ENCODE measurements at places on chromosomes 13 and 19.
A peak's percentile ranks its signal among the peaks of the same experiment; 100 is the strongest.

- no peak for DNase-seq
Measured at GRCh38 chr13:106568299-106569003, 514 bp upstream of the ARGLU1 start.

GRCh38 chr19:9782338-9782737 lies 13.8 kb upstream of the ZNF846 start:
- DNase-seq: no peak

DNA sequence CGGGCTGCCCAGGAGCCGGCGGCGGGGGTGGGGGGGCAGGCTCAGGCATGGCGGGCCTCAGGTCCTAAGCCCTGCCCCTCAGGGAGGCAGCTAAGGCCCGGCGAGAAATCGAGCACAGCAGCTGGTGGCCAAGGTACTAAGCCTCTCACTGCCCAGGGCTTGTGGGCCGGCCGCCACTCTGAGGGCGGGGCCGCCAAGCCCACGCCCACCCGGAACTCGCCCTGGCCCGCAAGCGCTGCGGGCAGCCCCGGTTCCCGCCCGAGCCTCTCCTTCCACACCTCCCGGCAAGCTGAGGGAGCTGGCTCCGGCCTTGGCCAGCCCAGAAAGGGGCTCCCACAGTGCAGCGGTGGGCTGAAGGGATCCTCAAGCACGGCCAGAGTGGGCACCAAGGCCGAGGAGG lies 33.1 kb downstream of the PCDH8 start:
- no peak for DNase-seq

- no peak for DNase-seq
Measured at GRCh38 chr19:31717269-31717923, 368.2 kb upstream of the TSHZ3 start.

DNA sequence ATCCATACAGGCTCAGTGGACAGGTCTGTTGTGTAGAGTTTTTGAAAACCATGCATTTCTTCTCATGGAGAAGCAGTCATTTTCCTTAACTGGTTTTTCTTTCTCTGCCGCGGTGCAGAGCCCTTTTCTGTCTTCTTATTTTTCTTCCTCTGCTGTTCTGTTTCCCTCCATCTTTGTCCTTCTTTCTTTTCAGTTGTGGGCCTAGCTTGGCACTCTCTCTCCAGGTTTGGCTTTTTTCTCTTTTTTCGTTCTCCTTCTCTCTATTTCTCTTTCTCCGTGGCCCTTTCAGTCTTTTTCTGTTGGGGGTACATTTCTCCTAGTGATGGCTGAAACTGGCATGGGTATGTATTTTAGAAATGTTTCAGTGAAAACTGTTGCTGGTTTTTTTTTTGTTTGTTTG lies 24.1 kb downstream of the NFIX start:
- DNase-seq: no peak

GRCh38 chr13:31733647-31734046 lies 5.7 kb upstream of the RXFP2 start:
- no peak for DNase-seq

DNA sequence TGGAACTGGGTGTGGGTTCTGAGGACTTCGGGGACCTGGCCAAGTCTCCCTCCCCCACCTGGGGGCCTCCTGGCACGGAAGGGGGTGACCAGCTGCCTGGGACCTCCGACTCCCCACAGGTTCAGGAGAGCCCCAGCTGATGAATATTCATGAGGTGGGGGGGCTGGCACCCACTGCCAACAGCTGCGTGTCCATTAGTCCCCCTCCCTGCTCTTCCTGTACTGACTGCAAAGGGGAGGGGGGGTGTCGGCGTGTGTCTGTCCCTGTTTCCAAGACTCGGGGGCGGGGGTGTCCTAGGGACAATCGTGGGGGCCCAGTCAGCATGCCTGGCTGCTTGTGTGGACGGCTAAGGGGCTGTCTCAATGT lies 10.6 kb upstream of the NFIX start:
- DNase-seq: no peak

- no peak for DNase-seq
Measured at GRCh38 chr19:12930002-12930645, 3.4 kb downstream of the FARSA start.

DNA sequence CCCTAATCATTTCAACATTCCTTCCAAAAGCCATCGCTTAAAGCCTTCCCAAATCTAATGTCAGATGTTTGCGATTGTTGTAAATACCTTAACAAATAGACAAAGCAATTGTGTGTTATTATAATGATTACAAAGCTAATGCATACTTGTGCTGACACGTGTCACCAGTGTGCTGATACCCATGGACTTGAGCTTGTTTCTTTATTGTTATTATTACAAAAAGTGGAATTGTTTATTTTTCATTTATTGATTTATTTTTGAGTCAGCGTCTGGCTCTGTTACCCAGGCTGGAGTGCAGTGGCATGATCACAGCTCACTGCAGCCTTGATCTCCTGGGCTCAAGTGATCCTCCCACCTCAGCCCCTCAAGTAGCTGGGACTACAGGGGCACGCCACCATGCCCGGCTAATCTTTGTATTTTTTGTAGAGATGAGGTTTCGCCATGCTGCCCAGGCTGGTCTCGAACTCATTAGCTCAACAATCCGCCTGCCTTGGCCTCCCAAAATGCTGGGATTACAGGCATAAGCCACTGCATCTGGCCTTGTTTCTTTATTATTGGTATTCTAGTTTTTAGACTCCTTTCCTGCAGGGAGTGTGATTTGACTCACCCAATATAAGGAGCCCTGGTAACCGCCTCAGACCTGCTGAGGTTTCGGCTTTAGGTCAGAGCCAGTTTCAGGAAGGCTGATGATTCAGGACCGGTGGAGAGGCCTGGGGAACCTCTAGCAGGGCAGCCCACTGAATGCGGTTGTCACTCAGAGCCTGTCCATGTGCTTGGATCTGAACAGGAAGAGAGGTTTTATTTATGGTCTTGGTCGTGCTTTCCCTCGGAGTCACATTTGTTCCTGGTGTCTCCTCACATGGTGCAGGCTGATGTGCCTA lies 2.1 kb upstream of the FBXO17 start:
- DNase-seq: no peak

- DNase-seq: no peak
Measured at GRCh38 chr13:98878486-98879126, 99.3 kb downstream of the DOCK9 start.

GRCh38 chr19:782185-782877 lies 14.9 kb upstream of the PTBP1 start:
- no peak for DNase-seq

- no peak for DNase-seq
Measured at GRCh38 chr13:65653613-65654012, 1576.5 kb downstream of the PCDH9 start.

DNA sequence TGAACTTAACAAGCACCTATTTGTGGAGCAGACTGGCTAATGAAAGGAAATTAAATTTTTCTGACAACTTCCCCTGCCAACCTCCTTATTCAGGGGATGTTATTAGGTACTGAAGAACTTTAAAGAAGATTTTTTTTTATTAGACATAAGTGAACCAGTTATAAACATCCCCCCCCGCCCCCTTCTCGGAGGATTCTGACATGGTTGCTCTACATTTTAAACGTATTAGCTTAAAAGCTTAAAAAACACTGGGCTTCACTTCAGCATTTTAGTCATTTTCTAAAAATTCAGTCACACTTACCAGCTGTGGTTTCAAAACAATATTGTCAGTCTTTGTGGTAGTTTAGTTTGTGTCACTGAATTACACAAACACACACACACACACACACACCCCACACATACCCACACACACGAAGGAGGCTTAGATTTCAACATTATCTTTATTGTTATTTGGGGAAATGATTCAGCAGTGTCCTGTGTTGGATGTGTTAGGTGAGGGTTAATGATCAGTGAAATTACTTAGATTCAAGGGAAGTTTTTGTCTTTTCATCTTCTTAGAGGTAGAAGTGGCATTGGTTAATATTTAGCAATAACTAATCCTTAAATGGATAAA lies 145.7 kb downstream of the PCCA start:
- no peak for DNase-seq

- DNase-seq: no peak
Measured at GRCh38 chr13:29688193-29688592, 92.7 kb upstream of the SLC7A1 start.

- DNase-seq: no peak
Measured at GRCh38 chr19:38417544-38418506, 8.2 kb downstream of the RASGRP4 start.

GRCh38 chr13:75879656-75880055 lies 243.5 kb downstream of the LMO7 start:
- DNase-seq: no peak

- DNase-seq: no peak
Measured at GRCh38 chr19:3403489-3404323, 37.3 kb downstream of the NFIC start.

GRCh38 chr13:28819735-28820098 lies 422 bp upstream of the MTUS2 start:
- no peak for DNase-seq

- no peak for DNase-seq
Measured at GRCh38 chr13:43543331-43543730, 243.4 kb downstream of the ENOX1 start.

DNA sequence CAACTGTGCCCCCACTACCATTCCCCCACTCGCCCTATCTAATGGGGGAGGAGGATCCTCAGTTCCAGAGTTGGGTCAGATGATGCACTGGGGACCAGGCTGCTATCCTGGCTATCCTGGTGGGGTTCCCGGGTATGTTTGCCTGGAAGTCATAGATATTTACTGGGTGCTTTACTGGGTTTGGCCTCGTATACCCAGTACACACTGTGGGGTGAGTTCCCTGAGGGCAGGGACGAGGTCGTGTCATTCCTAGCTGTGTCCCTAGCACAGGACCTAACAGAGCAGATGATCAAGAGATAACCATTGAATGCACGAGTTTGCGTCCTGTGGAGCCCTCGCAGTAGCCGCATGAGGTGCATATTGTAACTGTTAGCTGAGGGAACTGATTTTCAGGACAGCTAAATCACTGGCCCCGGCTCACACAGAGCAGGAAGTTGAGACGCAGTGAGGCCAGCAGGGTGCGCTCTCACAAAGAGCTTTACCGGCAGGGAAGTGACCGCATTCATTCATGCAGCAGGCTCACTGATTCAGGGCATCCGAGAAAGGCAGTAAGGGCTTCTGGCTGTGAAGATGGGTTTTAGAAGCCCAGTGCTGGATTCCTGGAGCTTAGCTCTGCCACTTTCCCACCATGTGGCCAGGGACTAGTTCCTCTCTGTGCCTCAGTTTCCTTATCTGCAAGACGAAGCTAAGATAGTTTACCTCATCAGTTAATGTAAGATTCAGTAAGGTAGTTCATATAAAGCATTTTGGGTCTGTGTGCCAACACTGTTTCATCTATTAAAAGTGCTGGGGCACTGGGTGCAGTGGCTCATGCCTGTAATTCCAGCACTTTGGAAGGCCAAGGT lies 6.0 kb downstream of the RUVBL2 start:
- peak; percentile 49 for DNase-seq

DNA sequence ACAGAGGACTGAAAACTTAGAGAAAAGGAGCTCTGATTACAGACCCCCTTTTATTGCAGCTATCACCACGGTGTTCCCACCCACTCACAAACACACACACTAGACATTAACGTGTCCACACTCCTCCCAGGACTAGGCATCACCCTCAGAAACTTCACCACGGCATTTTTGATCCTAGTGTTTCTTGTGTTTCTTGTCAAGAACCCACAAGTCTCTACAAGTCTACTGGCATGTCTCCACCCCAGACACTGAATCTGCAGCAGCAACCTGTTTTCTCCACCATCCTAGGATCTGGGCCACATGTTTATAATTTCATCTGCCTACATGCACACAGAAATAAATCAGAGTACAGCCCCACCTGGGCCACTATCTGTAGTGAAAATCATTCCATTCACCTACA lies 4.3 kb downstream of the ZNF486 start:
- DNase-seq: no peak

GRCh38 chr13:37448153-37448552 lies 150.4 kb downstream of the POSTN start:
- DNase-seq: no peak

DNA sequence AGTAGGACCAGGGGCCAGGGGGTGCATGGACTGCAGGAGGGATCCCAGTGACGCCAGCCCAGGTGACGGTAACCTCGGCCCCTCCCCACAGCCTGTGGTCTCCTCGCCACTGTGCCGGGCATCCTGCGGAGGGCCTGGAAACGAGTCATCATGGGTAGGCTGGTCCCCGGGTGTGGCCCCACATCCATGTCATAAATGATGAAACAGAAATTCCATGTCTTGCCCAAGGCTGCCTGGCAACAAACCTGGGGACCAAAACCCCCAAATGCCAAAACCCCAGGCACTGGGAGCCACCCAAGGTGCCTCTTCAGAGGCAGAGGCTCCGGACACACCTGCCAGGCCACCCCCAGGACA lies 20.9 kb downstream of the MAP2K2 start:
- no peak for DNase-seq

DNA sequence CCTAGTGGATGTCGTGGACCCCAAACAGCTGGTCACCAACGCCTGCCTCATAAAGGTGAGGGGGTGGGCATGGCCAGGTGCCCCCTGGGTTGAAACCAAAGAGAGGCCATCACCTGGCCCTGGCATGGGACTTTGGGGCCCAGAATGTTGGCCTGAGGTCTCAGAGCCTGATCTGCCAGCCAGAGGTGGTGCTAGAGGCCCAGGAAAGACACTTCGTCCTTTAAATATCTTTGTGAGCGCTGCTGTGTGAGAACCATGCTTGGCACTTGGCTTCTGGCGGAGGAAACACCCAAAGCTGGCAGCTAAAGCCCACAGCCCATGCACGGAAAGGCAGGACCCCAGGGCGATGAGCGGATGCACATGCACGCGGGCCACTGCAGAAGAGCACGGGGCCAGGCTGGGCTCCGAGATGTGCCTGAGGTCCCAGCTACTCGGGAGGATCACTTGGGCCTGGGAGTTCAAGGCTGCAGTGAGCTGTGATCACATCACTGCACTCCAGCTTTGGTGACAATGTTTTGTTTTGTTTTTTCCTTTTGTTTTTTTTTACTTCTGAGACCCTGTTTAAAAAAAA lies 4.3 kb upstream of the ADM5 start:
- DNase-seq: no peak

DNA sequence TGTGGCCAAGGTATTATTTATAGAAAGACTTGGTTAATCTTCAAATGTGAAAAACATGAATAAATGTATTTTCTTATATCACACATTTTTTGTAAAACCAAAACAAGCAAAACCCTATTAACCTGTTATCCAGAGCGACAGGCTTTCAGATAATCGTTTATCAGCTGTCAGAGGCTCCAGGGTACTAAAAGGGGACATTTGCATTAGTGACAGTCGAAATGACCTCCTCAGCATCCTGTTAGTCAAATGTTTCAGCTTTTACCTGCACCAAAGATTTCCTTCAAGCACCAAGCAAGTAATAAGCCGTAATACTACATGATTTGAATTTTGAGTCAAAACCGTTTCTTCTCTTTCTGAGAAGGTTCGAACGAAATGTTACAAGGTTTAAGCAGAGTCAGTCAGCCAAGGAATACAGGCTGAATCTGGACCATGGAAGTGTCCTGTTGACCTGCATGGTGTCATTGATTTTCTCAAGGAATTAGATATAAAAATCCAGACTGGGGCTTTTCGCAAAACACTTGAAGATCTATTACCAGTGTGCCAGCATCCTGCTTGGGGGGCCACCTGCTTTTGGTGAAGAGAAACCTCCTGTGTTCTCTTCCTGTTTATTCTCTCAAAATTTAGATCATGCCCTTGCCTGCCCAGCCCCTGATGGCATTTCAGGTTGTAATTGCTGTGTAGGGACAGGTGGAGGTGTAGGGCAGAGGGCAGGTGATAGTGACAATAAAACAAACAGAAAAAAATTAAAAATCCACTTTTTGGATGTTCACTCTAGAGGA lies 11.3 kb upstream of the RFC3 start:
- DNase-seq: no peak

Measured in hematopoietic multipotent progenitor cell treated with erythropoietin and hydrocortisone succinate and interleukin-3 and kit ligand, for 17 days (in vitro differentiated cells).